ENCODE measurements at places on chromosomes 2 and 18. TPM values are rescaled to one million over a fixed set of nuclear protein-coding genes. Genes with fewer than 3 reads are reported as not detected.

- no peaks in the 10 kb centered on the region for H3K4me1 ChIP-seq
- peaks cover 4% of the 10 kb centered on the region for H3K36me3 ChIP-seq
- H3K27ac ChIP-seq = no peak overlapping the region
- no peak overlapping the region for H3K4me3 ChIP-seq
These were observed 17.1 kb upstream of the CACNB4 start for GRCh38 chr2:152115952-152116351.

GRCh38 chr2:16785149-16785548 is 119.5 kb upstream of the CYRIA start:
- H3K27ac ChIP-seq = no peak overlapping the region
- H3K27me3 ChIP-seq = no peaks in the 10 kb centered on the region

GRCh38 chr2:69680001-69680675 is 36.6 kb upstream of the AAK1 start:
- no peak for DNase-seq
- H3K4me1 ChIP-seq = peaks cover 52% of the 10 kb centered on the region
- no peaks in the 10 kb centered on the region for H3K36me3 ChIP-seq
- no peak overlapping the region for H3K4me3 ChIP-seq

DNA sequence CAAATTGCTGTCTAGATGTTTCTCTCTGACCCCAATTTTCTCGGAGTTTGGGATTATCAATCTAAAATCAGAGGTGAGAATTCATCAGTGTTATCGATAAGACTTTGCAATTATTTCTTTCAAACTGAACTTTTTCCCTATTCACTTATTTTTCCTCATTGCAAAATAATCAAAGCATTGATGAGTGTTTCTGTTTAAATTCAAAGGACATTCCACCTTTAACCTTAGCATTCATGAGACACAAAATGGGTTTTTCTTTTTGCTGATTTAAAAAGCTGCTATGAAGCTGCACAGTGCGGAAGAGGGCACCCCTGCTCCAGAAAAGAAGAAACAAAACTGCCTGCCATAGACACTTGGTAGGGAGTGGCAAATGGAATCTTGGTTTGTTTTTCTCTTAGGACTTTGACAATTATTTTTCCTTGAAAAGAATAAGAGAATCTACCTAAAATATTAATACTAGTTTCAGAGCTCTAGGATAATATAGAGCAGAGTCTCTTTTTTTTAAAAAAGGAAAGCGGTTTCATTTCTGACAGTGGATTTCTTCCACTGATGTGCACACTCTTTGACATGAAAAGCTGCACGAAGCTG is 203.4 kb downstream of the TGIF1 start:
- no peak for DNase-seq
- H3K4me3 ChIP-seq = peak overlapping the region; percentile 6
- H3K4me1 ChIP-seq = peaks cover 27% of the 10 kb centered on the region
- H3K36me3 ChIP-seq = no peaks in the 10 kb centered on the region

- no peak overlapping the region for H3K27ac ChIP-seq
- no peak for DNase-seq
These were observed 351.0 kb downstream of the EN1 start for GRCh38 chr2:118496467-118496866.

GRCh38 chr2:86368161-86368824 is 30.9 kb upstream of the REEP1 start:
- H3K27ac ChIP-seq = no peak overlapping the region
- H3K36me3 ChIP-seq = no peaks in the 10 kb centered on the region
- peak; percentile 46 for DNase-seq
- H3K4me3 ChIP-seq = peak overlapping the region; percentile 53
- H3K27me3 ChIP-seq = no peaks in the 10 kb centered on the region
- H3K4me1 ChIP-seq = peaks cover 27% of the 10 kb centered on the region

- no peaks in the 10 kb centered on the region for H3K27me3 ChIP-seq
- no peaks in the 10 kb centered on the region for H3K36me3 ChIP-seq
- H3K4me3 ChIP-seq = no peak overlapping the region
- H3K27ac ChIP-seq = no peak overlapping the region
- peaks cover 2% of the 10 kb centered on the region for H3K4me1 ChIP-seq
- no peak for DNase-seq
These were observed 82.8 kb downstream of the MARCHF4 start for GRCh38 chr2:216289470-216289869.

GRCh38 chr2:65228263-65228750 is 676 bp downstream of the ACTR2 start:
- peak overlapping the region; percentile 96 for H3K4me3 ChIP-seq
- peak; percentile 19 for DNase-seq
- H3K4me1 ChIP-seq = peaks cover 38% of the 10 kb centered on the region
- peak overlapping the region; percentile 97 for H3K27ac ChIP-seq
- peaks cover 25% of the 10 kb centered on the region for H3K36me3 ChIP-seq

DNA sequence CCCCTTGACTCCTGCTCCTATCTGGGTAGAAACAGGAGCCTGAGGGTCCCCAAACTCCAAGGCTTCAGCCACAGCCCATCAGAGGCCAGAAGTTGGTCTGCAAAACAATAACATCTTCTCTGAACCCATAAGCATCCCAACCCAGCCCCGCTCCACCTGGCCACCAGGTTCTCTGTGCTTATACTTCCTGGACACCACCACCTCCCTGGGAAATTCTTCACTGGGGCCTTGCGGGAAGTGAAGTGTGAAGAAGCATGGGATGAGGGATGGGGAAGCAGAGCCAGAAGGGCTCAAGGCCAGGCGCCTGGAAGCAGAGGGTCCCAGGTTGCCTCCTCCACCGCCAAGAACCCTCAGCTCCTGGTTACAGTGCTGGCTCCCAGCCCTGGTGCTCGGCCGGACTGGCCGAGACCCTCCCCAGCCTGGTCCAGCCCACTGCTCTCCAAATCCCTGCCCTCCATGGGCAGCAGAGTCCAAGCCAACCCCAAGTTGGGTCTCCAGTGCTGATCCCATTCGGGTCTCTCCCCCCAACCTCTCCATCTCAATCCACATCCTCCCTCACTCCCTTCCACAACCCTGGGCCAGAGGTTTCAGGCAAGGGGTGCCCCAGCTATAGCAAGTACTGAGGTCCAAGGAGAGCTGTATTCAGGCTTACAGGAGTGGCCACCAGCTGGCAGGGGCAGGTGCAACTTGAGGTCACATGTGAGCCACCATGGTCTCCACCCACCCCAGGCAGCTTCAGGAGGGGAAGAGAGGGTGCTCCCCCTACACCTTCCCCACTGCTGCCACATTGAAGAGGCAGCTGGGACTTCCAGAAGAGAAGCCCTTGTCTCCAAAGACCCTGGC is 60.7 kb downstream of the TNS1 start:
- no peak overlapping the region for H3K4me3 ChIP-seq
- H3K36me3 ChIP-seq = no peaks in the 10 kb centered on the region
- no peak overlapping the region for H3K27ac ChIP-seq
- no peak for DNase-seq
- H3K4me1 ChIP-seq = peaks cover 3% of the 10 kb centered on the region

- DNase-seq = no peak
- H3K4me3 ChIP-seq = no peak overlapping the region
- no peaks in the 10 kb centered on the region for H3K27me3 ChIP-seq
- peaks cover 42% of the 10 kb centered on the region for H3K4me1 ChIP-seq
These were observed 3.1 kb downstream of the FECH start for GRCh38 chr18:57583297-57583835.

GRCh38 chr2:17373041-17373440 is 145.2 kb downstream of the RAD51AP2 start:
- H3K4me3 ChIP-seq = no peak overlapping the region
- no peak for DNase-seq
- H3K36me3 ChIP-seq = no peaks in the 10 kb centered on the region

DNA sequence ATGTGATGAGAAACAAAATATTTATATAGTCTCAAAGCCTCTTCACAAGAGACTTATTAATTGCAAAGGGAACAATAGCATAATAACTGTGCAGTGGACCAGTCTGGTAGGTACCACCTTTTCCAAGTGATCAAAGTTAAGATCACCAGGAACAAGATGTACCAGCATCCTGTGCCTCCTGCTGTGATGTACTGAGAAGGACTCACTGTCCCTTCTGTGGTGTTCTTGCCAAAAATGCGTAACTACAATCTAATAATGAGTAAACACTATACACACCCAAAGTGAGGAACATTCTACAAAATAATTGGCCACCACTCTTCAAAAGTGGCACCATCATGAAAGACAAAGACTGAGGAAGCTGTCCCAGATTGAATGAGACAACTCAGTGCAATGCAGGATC is 14.5 kb downstream of the GNLY start:
- no peak for DNase-seq
- H3K4me3 ChIP-seq = no peak overlapping the region
- no peaks in the 10 kb centered on the region for H3K36me3 ChIP-seq

- H3K4me1 ChIP-seq = peaks cover 7% of the 10 kb centered on the region
- DNase-seq = no peak
- no peak overlapping the region for H3K4me3 ChIP-seq
- H3K27me3 ChIP-seq = peaks cover 99% of the 10 kb centered on the region
These were observed 40.9 kb upstream of the ATP6V1B1 start for GRCh38 chr2:70894765-70895164.

GRCh38 chr18:24600076-24600654 is 139.7 kb downstream of the HRH4 start:
- DNase-seq = no peak
- no peak overlapping the region for H3K27ac ChIP-seq
- H3K4me3 ChIP-seq = no peak overlapping the region
- no peaks in the 10 kb centered on the region for H3K36me3 ChIP-seq
- H3K4me1 ChIP-seq = no peaks in the 10 kb centered on the region

- H3K27ac ChIP-seq = peak overlapping the region; percentile 94
- H3K4me1 ChIP-seq = peaks cover 56% of the 10 kb centered on the region
- no peak for DNase-seq
- H3K27me3 ChIP-seq = no peaks in the 10 kb centered on the region
- no peaks in the 10 kb centered on the region for H3K36me3 ChIP-seq
These were observed 52.7 kb upstream of the SLC14A1 start for GRCh38 chr18:45671321-45671720.

DNA sequence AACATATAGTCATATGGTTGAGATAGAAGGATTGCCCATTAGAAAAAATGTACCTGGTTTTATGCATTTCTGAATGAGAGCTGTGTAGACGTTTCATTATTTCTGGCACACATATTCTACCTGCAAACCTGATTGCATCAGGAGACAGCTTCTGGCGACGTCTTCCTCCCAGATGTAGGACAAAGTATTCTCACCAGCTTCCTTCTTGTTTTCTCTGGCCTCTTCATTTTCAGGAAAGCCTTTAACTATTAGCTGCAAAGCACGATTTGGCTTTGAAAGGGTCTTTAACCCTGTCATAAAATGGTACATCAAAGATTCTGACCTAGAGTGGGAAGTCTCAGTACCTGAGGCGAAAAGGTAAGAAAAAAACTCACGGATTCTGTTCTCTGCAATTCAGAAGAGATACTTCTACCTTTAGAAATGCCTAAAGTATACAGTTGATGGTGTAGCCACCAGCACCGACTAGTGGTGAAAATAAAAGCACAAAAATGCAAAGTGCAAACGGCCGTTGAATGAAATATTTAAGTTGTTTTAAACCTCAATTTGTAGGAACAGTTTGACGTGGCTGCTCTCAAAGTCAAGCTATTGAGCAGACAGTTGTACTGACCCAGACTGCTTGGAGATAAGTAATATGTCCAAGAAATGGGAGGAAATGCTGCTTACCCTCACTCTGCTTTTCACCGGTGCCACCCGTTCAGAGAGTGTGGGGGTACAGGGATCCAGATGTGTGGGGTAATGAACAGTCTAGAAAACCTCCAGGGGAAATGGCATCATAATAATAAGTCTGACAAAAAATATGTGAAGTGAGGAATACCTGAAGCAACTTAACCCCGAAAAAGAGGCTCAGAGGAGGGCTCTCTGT is 20.2 kb downstream of the IL18RAP start:
- peak overlapping the region; percentile 50 for H3K27ac ChIP-seq
- no peaks in the 10 kb centered on the region for H3K36me3 ChIP-seq
- peak; percentile 30 for DNase-seq
- H3K4me1 ChIP-seq = peaks cover 6% of the 10 kb centered on the region
- H3K27me3 ChIP-seq = no peaks in the 10 kb centered on the region
- H3K4me3 ChIP-seq = peak overlapping the region; percentile 25

DNA sequence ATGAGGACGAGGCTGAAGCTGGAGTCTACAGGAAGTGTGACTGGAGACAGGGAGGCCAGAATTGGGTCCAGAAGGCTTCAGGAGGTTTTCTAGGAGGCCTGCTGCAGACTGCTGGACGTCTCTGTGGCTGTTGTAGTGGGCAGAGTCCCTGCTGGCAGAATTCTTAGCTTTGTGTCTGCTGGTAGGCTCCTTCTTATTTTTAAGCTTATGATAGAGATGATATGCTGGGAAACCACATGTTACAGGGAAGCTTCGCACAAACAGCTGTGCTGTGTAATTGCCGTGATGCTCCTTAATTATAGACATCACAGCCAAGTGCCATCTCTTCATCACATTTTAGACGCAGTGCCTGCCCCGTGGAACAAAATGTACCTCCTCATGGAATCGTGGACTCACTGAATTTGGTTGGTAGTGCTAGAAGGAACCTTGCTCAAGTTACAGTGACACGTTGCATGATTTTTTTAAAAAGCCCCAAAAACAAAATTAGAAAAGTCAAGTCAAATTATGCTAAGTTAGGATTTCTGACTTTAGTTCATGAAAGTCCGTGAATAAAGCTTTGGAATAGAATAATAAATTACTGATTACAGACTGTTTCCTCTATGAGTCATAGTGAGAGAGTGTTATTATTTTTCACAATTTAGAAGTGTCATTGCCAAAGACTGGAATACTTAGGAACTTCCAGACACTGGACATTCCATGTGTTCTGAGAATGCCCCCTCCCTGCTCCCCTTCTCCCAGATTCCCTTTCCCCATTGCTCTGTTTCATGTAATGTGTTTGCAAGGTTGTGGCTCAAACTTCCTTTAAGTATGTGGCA is 144.1 kb downstream of the FHOD3 start:
- H3K27ac ChIP-seq = no peak overlapping the region
- H3K4me1 ChIP-seq = no peaks in the 10 kb centered on the region
- no peaks in the 10 kb centered on the region for H3K36me3 ChIP-seq
- no peak overlapping the region for H3K4me3 ChIP-seq
- H3K27me3 ChIP-seq = peaks cover 20% of the 10 kb centered on the region

The ABCG8 gene
- total RNA-seq = not detected

The NR4A2 gene
- total RNA-seq = 49.9 TPM

The KLF11 gene
- total RNA-seq = 3.9 TPM

The IL1RL2 gene
- 0.25 TPM for total RNA-seq

The ARHGAP15 gene
- total RNA-seq = 47.0 TPM

The SERPINB10 gene
- total RNA-seq = 0.14 TPM

The SRBD1 gene
- 18.2 TPM for total RNA-seq

The NT5DC4 gene
- total RNA-seq = not detected

The PEX13 gene
- total RNA-seq = 18.5 TPM
